ENCODE measurements at places on chromosomes 2 and 18.

DNA sequence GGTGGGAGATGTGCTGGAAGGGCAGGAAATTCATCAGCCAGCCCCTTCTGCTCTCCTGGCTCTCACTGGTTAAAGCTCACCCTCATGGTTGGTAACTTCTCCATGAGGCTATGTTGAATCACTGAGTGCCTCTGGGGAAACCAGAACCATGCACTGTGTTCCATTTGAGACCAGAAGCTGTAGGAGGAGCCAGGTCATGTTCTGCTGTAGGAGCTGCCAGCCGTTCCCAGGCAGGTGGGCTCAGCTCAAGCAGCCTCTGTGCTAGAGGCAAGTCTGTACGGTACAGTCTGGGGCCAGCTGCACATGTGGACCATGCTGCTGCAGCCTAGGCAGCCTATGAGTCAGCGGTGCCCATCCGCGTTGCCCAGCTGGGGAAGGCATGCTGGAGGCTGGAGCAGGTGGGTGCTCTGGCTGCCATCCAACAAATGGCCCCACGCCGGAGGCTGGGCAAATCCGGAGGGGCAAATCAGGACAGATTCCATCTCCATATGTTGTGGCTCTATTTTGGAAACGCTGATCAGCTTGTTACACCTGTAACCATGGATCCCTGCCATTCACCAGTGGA lies 22.0 kb upstream of the KCNF1 start:
- no peak for DNase-seq

GRCh38 chr2:116718451-116718850 lies 1096.0 kb upstream of the DDX18 start:
- no peak for DNase-seq

DNA sequence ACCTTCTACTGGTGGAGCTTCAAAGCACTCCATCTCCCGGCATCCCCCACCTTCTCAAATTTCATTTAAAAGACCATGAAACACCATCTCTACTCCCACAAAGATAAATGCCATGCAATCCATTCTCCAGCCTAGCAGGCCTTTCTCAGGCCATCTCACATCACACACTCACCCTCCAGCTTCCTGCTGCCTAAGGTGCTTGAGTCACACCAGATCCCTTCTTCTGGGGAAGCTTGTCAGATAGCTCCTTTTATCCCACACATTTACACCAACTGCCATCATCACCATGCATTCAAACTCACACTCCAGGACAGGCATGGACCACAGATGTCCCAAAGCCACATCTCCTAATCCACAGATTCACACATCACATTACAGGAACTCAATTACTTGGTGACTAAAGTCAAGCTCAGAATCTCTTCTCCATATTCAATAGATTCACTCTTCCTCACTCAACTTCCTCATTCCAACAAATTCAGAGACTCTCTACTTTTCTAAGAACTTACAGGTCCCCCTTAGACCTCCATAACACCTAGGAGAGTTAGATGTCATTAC lies 292.5 kb downstream of the TNS1 start:
- DNase-seq = no peak

GRCh38 chr18:9738266-9738969 lies 30.3 kb downstream of the RAB31 start:
- DNase-seq = no peak

DNA sequence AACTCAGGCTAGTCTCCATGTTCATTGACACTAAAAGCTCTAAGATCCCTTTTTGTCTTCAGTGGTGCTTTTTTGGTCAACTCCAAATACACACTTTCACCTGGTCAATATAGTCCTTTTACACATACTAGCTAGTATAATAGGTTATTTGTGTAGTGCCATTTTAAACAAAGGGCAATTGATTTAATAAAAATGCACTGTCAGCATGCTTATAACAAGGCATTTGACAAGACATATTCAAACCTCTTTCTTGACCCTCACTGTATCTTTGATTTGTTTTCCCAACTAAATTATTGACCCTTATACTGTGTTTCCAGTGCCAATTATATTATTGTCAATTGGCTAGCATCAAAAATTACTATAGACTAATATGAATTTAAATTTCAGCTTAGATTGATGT lies 1117.6 kb upstream of the DDX18 start:
- no peak for DNase-seq

- no peak for DNase-seq
Observed at GRCh38 chr2:218259099-218259961, 1.5 kb upstream of the GPBAR1 start.

Data from GM12864 (cell line).